T-helper 17 cell (primary cell): ENCODE measurements at places on chromosomes 7 and 10. TPM values are rescaled to one million over a fixed set of nuclear protein-coding genes. Genes with fewer than 3 reads are reported as not detected.

GRCh38 chr10:6458814-6459213, 121.3 kb downstream of the PRKCQ start:
- no peak for DNase-seq
- peaks cover 22% of the 10 kb centered on the region for H3K36me3 ChIP-seq
- H3K4me3 ChIP-seq, result no peak overlapping the region
- peak overlapping the region; percentile 17 for H3K27ac ChIP-seq

GRCh38 chr10:62015994-62016393, 114.5 kb downstream of the ARID5B start:
- no peak overlapping the region for H3K27ac ChIP-seq
- peaks cover 3% of the 10 kb centered on the region for H3K36me3 ChIP-seq
- no peak for DNase-seq

PLAU gene
- total RNA-seq, result 0.42 TPM

- H3K36me3 ChIP-seq, result no peaks in the 10 kb centered on the region
- H3K27me3 ChIP-seq, result no peaks in the 10 kb centered on the region
- H3K4me3 ChIP-seq, result no peak overlapping the region
- no peaks in the 10 kb centered on the region for H3K4me1 ChIP-seq
- H3K27ac ChIP-seq, result no peak overlapping the region
Measured at GRCh38 chr7:118949031-118949430, 724.5 kb downstream of the ANKRD7 start.
